GM04504 (cell line): ENCODE measurements at places on chromosomes 6 and 20.

GRCh38 chr20:38729767-38730166 is 5.5 kb downstream of the SLC32A1 start:
- no peak for DNase-seq

DNA sequence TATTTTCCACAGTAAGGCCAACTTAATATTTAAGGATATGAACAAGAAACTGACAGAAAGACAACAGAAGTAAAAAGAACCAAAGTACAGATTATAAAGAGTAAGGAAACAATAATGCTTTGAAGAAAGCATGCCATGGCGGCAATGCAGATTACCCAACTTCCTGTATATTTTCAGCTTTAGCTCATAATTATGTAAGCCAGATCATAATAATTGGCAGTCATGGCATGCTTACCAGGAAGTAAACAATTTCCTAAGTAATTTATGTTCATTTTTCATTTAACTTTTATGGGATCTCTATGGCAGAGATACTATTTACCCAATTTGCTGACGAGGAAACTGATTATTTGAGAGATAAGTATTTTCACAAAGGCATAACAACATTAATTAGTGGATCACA is 988.7 kb downstream of the HACE1 start:
- DNase-seq = no peak

- DNase-seq = no peak
Measured at GRCh38 chr6:17429383-17430061, 36.1 kb downstream of the CAP2 start.

DNA sequence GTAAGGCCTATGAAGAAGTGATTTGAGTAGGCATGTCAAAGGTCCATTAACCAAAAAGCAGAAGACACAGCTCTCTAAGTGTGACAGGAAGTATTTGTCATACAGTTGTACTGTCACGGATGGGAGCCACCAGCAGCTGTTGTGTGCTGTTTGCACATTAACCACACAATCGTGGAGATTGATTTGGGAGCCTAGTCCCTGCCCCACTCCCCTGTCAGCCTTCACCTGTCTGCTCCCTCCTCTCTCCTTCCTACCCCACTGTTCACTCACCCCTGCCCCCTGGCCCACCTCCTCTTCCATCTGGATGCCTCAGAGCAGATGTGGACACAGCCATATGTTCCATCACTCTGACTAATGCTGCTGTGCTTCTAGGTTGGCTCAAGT is 124.7 kb upstream of the SPACA1 start:
- no peak for DNase-seq

DNA sequence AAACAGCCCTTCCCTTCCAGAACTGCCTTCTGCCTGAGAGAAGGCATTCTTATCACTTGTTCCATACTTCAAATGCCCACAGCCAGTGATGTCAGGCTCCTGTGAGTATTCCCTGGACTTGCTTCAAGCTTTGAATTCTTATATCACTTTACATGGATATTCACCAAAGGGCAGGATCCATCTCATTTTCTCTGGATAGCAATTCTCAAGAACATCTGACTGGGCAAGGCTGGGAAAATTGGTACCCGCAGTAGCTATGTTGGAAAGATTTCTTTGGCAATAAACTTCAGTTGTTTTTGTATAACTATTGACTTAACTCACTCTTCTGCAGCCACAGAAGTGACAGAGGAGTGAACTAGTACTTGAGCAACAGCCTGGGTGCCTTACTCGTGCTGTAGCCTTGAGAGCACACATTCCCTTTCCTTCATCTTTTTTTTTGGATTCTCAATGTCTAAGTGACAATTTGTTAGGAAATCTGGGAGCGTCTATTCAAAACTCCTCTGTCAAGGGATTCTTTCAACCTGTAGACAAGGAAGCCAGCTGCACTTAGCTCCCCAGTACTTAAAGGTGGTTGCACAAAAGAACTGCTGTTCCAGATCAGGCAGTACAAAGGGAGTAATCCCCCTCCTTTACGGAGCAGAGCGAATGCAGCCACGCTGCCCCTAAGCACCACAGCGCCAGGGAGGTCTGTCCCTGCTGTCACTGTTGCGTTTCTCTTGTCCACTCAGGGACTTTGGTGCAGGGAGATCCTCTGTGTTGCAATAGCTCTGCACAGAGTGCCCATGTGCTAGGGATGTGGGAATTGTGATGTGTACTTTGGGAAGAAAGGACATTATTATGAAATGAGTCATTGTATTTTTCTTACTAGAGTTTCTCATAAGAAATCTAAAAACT is 69.6 kb downstream of the JAG1 start:
- peak; percentile 84 for DNase-seq

- DNase-seq = no peak
Measured at GRCh38 chr6:134541001-134541400, 223.1 kb upstream of the SGK1 start.

DNA sequence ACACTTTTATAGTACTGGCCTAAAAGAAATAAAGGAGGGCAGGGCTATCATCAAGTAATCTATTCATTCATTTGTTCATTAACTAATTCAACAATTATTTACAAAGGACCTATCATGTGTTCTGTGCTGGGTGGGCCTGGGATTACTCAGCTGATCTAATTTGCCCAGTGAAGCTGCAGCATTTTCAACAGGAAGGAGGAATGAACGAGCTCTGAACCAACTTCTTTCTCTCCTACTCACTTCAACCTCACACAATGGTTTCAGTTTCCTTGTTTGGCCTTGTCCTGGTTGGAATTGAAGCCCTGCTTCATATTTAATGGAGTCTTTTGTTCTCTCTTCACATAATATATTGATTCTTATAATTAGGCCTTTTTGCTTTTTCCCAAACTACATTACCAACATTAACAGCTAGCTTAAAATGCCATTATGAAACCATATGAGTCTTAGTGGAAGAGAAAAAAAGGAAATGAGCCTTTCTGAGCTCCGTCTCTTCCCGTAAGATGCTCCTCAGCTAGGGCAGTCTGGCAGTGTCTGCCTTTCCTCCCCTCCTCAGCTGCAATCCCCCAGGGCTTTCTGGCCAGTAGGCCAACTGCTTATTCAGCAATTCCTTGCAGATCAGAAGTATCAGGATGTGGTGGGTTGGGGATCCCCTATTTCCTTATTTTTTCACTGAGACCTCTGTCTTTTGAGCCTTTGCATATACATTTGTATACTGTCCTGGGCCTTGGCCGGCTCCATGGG is 79.4 kb upstream of the NRN1 start:
- no peak for DNase-seq

DNA sequence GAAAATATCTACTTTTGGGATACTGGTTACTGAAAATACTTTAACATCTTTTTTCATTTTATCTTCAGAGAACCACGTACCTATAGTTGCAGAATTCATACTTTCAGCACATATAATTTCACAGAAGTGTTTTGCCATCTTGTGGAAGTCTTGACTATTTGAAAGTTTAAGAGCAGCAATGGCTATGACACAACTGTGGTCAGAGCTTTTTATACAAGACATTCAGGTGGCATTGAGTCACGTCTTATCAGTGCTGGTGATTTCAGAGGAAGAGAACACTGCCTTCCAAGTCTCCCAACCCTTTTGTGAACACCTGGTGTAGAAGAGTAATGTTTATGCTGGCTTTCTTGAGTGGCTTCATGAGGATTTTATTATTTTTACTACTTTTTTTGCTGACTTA is 171.6 kb downstream of the ARID1B start:
- no peak for DNase-seq

GRCh38 chr20:46210672-46211330 is 92.7 kb downstream of the CD40 start:
- no peak for DNase-seq

DNA sequence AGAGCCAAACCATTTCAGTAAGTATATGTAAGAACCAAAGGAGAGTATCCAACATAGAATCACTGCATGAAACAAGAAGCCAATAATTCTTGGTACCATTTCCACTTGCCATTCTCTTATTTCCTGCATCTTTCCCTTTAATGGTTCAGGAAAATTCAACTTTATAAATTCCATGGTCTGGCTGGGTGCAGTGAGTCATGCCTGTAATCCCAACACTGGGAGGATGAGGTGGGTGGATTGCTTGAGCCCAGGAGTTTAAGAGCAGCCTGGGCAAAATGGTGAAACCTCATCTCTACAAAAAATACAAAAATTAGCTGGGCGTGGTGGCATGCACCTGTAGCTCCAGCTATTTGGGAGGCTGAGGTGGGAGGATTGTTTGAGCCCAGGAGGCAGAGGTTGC is 21.2 kb downstream of the NHLRC1 start:
- no peak for DNase-seq

DNA sequence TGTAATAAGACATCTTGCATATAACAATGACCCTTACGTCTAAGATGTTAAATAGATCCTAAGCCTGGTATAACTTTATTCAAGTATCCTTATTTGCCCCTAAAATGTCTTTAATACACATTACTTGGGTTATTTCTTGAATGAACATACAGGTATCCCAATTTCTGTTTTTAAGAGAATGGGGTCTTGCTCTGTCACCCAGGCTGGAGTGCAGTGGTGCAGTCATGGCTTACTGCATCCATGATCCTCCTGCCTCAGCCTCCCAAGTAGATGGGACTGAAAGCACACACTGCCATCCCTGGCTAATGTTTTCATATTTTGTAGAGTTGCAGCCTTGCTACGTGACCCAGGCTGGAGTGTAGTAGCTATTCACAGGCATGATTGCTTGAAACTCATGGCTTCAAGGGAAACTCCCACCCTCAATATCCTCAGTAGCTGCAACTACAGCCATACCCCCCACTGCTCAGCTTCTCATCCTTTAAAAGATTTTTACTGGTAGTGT is 10.4 kb upstream of the ZNFX1 start:
- no peak for DNase-seq

DNA sequence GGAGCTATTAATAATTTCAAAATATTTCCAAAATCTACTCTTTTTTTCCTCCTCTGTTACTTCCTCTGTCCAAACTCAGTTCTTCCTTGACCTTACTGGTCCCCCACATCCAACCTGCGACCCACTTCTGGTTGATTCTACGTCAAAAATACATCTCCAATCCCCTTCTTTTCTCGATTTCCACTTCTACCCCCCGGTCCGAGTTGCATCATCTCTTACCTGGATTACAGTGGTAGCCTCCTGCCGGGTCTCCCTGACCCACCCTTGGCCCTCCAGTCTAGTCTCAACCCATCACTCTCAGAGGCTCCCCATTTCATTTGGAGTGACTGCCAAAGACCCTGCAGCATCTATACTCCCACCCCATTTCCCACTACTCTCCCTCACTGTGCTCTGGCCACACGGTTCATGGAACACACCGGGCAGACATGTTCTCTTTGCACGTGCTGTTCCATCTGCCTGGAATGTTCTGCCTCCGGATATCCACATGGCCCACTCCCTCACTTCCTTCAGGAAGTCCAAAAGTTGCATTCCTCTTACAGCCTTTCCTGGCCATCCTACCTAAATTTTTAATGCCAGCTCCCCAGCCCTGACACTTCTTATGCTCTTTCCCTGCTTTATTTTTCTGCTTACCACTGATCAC is 6.1 kb upstream of the CCND3 start:
- no peak for DNase-seq

DNA sequence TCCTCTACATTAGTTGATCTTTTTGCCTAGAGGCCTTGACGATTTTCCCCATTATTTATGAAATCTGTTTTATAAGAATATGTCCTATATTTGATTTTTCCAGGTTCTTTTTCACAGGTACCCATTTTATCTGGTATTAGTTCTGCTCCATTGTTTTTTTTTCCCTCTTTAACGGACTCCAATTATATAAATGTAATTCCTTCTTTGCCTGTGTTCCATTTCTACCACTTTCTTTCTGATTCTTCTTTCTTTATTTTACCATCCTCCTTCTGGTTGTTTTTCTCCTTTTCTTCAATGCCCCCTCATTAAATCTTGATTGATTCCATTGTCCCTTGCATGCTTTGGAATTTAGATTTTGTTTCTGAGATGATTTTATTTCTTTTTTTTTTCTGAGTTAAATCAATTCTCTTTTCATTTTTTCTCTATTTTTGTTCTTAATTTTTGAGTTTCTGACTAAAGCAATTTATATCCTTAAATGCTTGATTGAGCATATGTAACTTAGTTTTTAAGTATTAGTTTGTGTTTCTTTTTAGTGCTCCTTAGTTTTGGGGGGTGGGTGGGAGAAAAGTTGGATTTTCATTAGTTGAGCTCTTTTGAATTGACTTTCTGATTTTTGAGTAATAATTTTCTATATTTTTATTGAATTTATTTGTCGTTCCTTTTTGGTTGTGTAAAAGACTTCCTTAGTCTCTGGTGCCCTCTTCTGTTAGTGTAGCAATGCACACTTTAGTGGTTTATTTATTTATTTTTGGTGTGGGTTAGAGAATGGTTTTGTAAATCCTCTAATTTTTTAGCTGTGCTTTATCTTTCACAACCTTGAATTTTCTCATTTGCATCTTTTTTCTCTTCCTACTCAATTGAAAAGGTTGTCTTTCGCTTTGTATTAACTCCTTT is 140.8 kb downstream of the FARS2 start:
- no peak for DNase-seq

DNA sequence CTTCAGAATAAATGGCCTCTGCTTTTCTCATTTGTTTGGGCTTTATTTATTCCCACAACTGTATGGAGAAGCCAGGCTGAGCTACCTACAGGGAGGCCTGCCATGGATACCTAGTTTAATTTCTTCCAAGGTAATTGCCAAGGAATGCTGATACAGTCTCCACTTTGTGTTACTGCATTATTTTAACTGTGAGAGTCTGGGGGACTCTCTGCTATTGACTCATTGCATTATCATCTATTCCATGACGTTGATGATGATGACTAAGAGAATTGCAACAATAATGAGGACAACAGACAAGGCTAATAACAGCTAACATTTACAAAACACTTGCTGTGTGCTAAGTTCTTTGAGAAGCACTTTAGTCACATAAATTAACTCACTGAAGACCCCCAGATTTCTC is 88.3 kb upstream of the COL21A1 start:
- peak; percentile 70 for DNase-seq

DNA sequence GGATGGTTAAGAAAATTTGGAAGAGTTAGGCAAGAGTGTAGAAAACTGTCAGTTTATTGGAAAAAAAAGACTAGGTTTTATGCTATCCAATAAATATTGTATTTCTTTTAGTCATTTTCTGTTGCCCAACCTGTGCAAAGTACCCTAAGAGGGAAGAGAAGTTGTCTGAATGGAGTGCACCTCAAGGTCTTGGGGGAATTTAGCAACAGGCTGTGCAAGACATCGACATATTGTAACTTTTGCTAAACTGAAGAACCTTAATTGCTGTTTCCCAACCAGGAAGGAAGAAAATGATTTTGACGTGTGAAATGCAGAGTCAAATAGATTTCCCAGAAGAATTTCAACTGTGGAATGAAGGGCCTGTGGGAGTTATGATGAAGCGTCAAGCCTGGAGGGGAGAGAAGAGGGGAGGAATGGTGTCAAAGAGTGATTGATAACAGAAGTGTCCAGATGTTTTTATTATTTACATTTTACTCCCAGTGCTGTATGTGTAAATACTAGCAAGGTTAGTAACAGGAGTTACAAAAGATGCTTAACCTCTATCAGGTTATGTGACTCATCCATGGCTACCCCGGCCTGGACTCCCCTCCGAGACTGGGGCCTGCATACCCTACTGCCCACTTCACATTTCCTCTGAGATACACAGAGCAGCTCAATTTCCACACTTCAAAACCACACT is 246.8 kb downstream of the MYLK4 start:
- DNase-seq = no peak

GRCh38 chr20:47258745-47259695 is 97.5 kb downstream of the ZMYND8 start:
- DNase-seq = no peak
